ENCODE measurements at places on chromosomes 2 and 18.

- no peak for DNase-seq
Measured at GRCh38 chr2:29223257-29223656, 108.0 kb downstream of the CLIP4 start.

DNA sequence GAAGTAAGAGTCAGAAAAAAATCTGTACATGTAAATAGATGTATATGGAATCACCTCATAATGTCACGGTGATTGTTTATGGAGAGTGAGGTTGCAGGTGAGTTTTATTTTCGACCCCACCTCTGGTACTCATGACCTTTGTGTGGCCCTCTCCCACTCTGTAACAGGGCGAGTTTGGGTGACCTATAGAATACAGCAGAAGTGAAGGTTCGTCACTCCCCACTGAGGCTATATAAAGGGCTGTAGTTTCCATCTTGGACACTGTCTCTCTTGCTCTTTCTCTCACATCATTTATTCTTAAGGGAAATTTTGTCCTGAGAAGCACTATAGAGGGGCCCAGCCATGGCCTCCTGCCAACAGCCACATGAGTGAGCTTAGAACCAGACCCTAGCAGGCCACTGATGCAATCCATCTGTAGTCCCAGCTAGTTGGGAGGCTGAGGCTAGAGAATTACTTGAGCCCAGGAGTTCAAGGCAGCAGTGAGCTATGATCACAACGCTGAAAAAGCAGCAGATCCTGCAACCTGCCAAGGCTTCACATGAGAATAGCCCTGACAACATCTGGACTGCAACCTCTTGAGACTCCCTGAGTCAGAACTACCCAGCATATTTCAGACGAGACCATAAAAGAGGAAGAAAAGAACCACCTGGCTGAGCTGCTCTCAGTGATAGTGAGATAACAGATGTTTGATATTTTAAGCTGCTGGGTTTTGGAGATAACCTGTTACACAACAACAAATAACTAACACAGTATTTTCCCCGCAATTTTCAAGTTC lies 74.3 kb upstream of the SLC1A4 start:
- no peak for DNase-seq

- DNase-seq = no peak
Measured at GRCh38 chr2:115880558-115880957, 1438.1 kb downstream of the DPP10 start.

DNA sequence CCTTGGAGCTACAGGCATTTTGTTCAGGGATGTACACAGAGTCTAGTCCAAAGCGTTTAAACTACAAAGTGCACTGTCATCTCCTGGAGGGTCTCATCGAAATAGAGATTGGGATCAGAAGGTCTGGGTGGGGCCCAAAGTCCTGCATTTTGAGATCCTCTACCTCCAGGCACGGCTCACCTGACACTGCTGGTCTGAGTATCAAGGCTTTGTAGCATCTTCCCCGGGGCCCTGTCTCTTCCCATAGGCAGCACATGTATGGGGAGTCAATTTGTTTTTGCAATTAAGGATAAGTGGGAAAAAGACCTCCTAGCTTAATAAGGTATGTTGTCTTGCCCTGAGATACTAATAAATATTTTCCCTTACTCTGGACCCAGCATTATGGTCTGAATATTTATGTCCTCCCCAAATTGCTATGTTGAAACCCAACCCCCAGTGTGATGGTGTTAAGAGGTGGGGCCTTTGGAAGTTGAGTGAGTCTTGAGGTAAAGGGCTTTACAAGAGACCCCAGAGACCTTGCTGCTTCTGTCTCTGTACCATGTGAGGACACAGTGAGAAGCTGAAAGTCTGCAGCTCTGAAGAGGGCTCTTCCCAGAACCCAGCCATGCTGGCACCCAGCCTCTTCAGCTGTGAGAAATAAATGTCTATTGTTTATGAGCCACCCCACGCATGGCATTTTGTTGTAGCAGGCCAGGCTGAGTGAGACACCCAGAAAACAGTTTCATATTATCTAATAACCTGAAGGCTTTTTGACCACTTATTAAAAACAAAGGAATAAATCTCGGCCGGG lies 258.7 kb upstream of the HS6ST1 start:
- DNase-seq = no peak

GRCh38 chr18:53541924-53542323 lies 682.5 kb downstream of the MBD2 start:
- DNase-seq = no peak

- DNase-seq = no peak
Measured at GRCh38 chr2:129798301-129798581, 181.2 kb upstream of the RAB6C start.

GRCh38 chr2:187338679-187339121 lies 109.4 kb downstream of the CALCRL start:
- no peak for DNase-seq

- DNase-seq = no peak
Measured at GRCh38 chr2:67997903-67998302, 64.9 kb downstream of the C1D start.

DNA sequence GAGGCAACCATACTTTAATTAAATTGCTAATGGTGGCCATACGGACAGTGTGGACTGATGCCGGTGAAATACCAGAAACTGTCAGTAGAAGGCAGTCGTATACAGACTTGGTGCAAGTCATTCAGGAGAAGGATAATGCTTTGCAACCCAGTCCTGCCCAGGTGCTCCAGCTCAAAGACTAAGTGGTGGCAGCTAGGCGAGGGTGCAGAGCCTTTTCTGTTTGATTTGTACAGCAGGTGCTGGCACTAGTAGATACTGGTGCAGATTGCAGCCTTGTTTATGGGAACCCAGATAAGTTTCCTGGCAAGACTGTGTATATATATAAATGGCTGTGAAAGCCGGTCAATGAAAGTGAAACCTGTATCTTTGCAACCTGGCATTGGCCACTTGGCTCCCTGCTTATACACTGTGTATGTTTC lies 208.3 kb upstream of the SYT4 start:
- no peak for DNase-seq

GRCh38 chr2:235312571-235312970 lies 181.3 kb upstream of the AGAP1 start:
- DNase-seq = no peak

DNA sequence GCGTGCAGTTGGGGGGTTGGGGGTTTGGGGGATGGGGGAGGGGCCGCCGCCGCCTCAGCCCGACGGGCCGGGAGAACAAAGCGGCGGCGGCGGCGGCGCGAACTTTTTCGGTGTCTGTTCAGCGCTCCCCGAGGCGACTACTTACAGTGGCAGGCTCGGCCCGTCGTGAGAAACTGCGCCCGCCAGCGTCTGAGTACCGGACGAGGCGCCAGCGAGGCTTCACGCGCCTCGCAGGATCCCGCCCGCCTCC lies 172 bp downstream of the PRKD3 start:
- peak; percentile 79 for DNase-seq

GRCh38 chr2:55771612-55772011 lies 78.0 kb upstream of the PNPT1 start:
- no peak for DNase-seq

DNA sequence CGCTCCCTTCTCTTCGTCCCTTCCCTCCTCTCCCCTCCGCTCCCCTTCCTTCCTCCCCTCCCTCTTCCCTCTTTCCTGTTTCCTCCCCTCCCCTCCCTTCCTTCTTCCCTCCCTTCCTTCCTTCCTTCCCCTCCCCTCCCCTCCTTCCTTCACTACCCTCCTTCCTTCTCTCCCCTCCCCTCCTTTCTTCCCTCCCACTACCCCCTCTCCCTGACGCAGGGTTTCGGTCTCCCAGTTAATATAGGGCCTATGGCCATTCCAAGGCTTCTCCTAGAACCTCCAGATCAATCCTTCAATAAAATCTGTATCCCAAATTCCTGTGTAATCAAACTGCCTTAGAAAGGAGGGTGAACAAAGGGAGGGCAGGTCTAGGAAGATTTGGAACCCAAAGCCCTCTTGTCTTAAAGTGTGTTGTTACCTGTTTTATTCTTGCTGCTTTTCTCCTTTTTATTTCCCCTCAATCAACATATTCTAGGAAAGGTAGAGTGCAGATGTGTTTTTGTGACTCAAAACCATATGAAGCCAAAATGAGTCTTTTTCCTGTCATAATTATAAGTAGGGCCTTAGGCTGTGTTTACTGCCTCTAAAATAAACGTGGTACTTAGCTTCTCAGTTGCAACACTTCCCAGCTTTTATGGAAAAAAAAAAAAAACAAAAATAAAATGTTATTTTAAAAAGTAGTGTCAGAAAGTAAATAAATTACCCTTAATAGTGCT lies 53.7 kb downstream of the GPD2 start:
- no peak for DNase-seq

- DNase-seq = no peak
Measured at GRCh38 chr2:25808006-25808383, 70.3 kb downstream of the ASXL2 start.

GRCh38 chr2:175396696-175397095 lies 215.2 kb upstream of the ATP5MC3 start:
- DNase-seq = no peak

- DNase-seq = no peak
Measured at GRCh38 chr2:236871500-236872001, 214.1 kb upstream of the COPS8 start.

- no peak for DNase-seq
Measured at GRCh38 chr2:72965770-72966450, 48.6 kb downstream of the EMX1 start.

DNA sequence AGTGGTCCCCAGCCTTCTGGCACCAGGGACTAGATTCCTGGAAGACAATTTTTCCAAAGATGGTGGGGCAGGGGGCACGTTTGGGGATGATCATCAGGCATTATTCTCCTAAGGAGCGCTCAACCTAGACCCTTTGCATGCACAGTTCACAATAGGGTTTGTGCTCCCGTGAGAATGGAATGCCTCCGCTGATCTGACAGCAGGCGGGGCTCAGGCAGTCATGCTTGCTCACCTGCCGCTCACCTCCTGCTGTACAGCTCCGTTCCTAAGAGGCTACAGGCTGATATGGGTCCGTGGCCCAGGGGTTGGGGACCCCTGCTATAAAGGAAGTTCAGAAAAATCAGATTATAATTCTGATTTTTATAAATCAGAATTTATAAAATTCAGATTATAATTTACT lies 22.3 kb upstream of the TYMS start:
- DNase-seq = no peak

GRCh38 chr2:158893026-158893425 lies 75.4 kb upstream of the TANC1 start:
- no peak for DNase-seq

GRCh38 chr2:187302586-187302985 lies 145.5 kb downstream of the CALCRL start:
- no peak for DNase-seq

DNA sequence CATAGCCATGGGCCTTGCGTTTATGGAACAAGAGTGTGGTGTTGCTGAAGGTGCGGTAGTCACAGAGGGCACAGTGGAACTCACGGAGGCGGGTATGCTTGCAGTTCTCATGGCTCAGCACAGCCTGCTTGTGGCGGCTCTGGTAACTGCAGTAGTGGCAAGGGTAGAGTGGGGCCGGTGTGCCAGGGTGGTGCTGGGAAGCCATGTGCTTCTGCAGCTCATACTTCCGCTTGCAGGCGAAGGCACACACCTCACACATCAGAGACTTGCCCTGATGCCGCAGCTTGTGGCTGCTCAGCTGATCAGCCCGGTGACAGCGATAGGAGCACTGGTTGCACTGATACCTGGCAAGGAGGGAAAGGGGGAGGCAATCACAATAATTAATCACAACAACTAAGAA lies 14.7 kb downstream of the ZNF142 start:
- DNase-seq = no peak

DNA sequence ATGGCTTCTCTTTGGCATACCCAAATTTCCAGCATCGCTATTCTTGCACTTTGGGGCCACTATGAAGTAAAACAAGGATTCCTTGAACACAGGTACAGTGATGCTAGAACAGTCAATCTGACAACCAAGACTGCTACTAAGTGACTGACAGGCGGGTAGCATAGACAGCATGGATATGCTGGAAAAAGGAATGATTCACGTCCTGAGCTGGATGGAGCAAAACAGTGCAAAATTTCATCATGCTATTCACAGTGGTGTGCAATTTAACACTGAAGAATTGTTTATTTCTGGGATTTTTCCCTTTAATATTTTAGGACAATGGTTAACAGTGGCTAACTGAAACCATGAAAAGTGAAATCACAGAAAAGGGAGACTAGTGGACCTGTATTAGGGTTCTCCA lies 1511.2 kb upstream of the ZEB2 start:
- DNase-seq = no peak

DNA sequence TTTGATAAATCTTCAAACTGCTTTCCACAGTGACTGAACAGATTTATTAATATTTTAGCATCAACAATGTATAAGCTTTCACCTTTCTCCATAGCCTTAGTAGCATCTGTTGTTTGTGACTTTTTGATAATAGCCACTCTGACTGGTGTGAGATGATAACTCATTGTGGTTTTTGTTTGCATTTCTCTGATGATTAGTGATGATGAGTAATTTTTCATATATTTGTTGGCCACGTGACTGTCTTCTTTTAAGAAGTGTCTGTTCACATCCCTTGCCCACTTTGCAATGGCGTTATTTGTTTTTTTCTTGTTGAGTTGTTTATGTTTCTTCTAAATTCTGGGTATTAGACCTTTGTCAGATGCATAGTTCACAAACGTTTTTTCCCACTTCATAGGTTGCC lies 952.9 kb downstream of the TRIB2 start:
- no peak for DNase-seq

DNA sequence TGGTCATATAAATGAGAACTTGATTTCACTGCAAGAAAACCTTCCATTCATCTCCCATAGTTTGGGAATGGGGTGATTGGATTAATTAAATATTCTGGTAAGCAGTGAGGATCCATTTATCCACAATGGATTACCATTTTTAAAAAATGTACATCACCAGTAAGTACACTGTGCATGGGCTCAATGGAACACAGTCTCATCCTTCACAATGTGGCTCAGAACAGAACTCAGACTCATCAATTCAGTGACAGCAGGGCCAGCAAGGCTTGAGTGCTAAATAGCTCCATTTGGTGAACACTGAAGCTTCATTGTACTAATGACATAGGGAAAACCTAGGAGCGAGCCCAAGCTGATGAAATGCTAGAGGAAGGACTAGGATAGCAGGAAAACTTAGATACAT lies 223.8 kb downstream of the CMPK2 start:
- no peak for DNase-seq

GRCh38 chr18:23636071-23636399 lies 26.7 kb downstream of the ANKRD29 start:
- DNase-seq = no peak

DNA sequence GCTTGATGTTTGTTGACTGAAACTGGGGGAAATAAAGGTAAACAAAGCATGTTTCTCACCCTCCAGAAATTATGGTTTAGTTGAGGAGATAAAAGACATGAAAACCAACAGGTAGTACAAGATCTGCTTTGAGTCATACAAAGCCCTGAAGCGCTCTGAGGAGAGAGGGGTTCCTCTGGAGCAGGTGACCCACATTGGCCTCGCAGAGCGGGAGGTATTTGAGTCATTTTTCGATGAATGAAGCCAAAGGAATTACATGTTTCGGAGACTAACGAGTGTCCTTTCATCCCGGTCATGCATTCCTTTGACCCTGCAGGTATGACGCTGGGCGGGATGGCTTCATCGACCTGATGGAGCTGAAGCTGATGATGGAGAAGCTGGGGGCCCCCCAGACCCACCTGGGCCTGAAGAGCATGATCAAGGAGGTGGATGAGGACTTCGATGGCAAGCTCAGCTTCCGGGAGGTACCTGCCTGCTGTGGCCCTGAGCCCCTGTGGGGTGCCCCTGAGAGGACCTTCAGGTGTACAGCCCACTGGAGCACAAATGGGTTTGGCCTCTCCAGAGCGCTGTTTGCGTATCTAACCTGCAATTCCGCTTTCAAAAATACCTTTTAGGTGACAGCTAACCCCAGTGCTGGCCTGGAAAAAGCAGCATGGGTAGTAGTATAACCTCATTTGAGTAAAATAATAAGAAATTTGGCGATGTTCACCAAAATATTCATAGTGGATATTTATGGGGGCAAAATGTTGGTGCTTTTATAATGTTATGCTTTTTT lies 29.3 kb downstream of the EFHD1 start:
- no peak for DNase-seq

- DNase-seq = no peak
Measured at GRCh38 chr2:9796056-9797010, 46.9 kb upstream of the TAF1B start.

Measured in activated CD8-positive, alpha-beta T cell treated with anti-CD3 and anti-CD28 coated beads for 36 hours (primary cell).